Activated CD4-positive, alpha-beta T cell treated with anti-CD3 and anti-CD28 coated beads for 36 hours (primary cell): ENCODE measurements at places on chromosomes 5 and 9. TPM values are rescaled to one million over a fixed set of nuclear protein-coding genes. Genes with fewer than 3 reads are reported as not detected.

DNA sequence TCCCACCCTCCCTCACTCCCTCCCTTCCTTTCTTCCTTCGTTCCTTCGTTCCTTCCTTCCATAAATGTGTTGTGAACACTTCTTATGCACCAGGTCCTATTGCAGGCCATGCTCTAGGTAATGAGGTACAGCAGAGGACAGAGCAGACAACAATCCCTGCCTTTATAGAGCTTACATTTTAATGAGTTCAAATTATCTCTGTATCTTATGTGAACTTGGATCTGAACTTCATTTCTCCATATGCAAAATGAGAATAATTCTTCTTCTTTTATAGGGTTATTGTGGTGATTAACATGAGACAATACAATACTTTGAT lies 37.2 kb downstream of the SLC27A6 start:
- DNase-seq: no peak

The ADAMTS16 gene
- not detected for total RNA-seq

The ABLIM3 gene
- not detected for total RNA-seq

- no peak for DNase-seq
These were observed 90.2 kb downstream of the TLE4 start for GRCh38 chr9:79661886-79662536.

- DNase-seq: no peak
These were observed 48.6 kb downstream of the ARHGEF28 start for GRCh38 chr5:73674669-73675004.

GRCh38 chr5:107743373-107744000 lies 72.8 kb upstream of the EFNA5 start:
- DNase-seq: no peak

- DNase-seq: no peak
These were observed 50.1 kb upstream of the GLRX start for GRCh38 chr5:95872346-95873268.

The C9orf153 gene
- total RNA-seq: 0.25 TPM

The FAM221B gene
- not detected for total RNA-seq

GRCh38 chr9:90914868-90915483 lies 113.4 kb downstream of the SYK start:
- DNase-seq: peak; percentile 89
